ENCODE measurements at places on chromosomes 2 and 18. TPM values are rescaled to one million over a fixed set of nuclear protein-coding genes. Genes with fewer than 3 reads are reported as not detected.

DNA sequence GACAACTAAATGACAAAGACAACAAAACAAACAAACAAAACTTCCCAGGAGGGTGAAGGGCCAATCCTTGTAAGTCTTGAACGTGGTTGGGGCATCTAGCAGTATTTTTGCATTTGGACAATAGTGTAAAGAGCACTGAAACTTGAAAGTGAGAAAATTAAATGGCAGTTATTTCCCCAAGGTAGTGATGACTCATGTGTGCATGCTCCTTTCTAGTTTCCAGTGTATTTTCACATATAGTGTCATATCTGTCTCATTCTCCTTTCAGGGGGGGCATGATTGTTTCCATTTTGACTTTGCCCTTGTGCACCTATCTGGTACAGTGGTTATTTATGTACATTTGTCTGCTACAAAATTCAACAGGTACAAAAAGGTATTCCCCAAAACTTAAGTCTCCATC is 39.5 kb downstream of the CERS6 start:
- DNase-seq: no peak

DNA sequence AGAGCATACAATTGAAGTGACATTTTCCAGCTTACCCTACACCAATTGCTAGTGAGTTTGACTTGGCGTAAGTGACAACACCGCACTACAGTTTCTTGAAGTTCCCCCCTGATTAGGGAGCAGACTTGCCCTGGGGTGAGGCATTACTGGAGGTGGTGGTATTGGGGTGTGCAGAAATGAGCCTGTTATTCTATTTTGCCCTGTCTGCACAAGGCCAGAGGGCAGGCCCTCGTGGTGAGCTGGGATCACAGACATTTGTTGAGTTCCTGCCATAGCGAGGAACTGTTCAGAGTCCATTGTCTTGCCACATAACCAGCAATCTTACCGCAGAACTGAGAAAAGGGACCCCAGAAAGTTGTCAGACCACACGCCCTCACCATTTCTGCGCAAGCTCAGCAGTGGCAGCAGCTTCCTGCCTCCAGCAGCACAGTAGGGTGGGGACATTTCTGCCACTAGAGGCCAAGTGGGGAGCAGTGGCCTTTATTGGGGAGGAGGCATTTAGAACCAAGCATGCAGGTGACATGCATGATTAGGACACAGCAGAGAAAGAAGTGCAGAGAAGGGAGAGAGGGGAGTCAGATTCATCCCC is 103.6 kb upstream of the BCL2L11 start:
- DNase-seq: no peak

DNA sequence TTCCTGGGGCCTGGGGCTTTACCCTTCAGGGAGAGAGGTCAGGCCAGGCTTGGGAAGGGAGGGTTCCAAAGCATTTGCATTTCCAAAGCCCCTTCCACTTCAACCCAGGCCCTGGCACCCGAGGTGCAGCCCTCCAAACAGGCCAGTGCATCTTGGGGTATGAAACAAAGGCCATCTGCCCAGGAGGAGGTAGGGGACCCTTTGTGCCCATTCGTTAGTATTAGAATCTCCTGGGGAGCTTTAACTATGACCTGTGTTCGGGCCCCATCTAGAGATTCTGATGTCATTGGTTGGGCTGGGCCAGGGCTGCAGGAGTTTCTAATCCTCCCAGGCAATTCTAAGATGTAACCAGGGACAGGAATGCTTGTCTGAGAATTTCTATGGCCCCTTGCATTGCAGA is 73.6 kb downstream of the CIB4 start:
- no peak for DNase-seq

DNA sequence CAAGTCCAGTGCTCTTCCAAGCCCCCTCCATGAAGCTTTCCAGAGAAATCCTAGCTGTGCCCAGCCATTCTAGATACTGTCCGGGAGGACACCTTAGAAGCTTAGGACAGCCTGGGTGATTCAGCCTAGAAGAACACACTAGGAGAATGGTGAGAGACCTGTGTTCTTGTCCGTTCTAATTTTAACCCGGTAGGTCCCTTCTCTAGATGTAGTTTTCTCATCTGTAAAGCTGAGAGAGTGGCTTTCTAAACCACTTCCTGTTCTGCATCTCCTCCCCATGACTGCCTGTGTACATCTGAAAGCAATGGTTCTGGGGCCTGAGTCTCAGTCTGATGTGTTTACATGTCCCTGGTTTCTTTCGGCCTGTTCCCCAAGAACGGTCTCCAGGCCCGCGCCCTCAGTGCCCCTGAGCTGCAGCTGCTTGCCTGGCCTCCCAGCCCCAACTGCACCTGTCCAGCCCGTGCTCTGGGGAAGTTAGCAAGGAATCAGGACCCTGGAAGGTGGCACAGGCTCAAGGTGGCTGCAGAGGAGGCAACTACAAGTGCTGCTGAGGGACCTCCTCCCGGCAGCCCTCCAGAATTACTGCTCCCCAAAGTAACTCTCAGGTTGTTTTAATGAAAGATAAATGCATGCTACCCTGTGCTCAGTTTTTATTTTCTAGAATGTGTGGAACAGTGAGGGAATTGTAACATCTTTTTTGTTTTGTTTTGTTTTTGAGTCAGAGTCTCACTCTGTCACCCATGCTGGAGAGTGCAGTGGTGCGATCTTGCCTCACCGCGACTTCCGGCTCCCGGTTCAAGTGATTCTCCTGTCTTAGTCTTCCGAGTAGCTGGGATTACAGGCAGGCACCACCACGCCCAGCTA is 105.9 kb downstream of the LBH start:
- peak; percentile 36 for DNase-seq

DNA sequence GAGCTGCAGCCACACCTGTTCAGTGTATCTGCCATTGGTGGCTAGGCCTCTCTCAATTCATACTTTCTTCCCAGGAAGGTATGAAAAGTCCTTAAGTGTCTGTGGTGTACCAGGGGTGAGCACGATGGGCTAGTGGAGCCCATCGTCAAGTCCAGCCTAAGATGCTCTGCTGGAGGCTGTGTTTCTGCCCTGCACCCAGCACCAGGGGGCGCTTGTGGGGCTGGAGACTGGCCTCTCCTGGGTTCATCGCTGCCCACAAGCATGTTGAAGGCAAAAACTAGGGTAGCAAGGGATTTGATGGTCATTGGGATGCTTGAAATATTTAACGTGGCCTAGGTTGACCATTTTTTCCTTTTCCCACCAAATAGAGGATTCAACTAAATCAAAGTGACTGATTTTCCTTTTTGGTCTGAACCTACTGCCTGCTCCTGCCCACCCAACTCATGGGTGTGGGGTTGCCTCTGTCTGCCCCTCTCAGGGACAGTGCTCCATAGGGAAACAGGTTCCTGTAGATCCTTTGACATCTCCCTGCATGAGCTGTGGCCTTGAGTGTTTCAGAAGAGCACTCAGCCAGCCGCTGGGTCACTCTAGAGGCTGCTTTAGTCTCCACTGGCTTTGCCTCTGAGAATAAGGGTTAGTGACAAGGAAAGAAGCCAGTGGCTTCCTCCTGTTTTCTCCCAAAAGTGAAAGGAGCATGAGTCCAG is 59.0 kb downstream of the TPGS2 start:
- no peak for DNase-seq

- DNase-seq: no peak
Measured at GRCh38 chr2:239811111-239811781, 213.9 kb downstream of the NDUFA10 start.

DNA sequence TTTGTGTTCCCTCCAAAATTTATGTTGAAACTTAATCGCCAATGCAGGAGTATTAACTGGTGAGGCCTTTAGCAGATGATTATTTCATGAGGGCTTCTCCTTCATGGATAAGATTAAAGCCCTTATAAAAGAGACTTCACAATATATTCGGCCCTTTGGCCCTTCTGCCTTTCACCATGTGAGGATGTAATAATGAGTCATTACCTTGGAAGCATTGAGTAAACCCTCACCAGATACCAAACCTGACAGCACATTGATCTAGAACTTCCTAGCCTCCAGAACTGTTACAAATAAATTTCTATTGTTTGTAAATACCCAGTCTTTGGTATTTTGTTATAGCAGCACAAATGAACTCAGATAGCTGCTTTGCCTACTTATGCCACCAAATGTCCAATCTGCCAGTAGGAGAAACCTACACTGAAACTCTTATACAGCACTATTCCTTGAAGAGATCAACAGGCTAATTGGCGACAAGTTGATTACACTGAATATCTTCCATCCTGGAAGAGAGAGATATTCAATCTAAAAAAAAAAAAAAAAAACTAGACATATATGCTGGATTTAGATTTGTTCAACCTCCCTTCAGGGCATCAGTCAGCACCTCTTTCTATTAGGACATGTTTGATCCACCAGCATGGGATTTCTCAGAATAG is 125.9 kb upstream of the COL5A2 start:
- peak; percentile 68 for DNase-seq

GRCh38 chr2:170345607-170346006 is 167.7 kb downstream of the MYO3B start:
- no peak for DNase-seq

DNA sequence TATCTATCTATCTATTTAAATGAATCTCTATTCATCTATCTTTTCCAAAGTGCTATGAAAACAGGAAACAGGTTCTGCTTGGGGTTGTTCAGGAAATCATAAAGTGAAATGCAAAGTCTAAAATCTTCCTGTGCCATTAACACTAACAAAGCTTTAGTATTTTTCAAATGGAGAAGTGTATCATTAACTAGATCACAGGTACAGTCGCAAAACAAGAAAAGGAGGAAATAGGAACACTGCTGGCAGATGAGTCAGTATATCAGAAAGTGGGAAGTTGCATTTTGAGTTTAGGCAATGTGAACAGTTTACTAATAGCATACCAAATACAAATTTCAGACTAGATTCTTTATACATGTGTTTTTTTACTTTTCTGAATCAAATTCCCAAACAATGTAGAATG is 888.5 kb upstream of the FSHR start:
- no peak for DNase-seq

Gene ADCYAP1
- total RNA-seq: not detected

Gene NCK2
- total RNA-seq: 25.8 TPM

Gene C1QL2
- total RNA-seq: not detected

Gene MAP2
- 0.28 TPM for total RNA-seq
